ENCODE measurements at places on chromosomes 11 and 22. TPM values are rescaled to one million over a fixed set of nuclear protein-coding genes. Genes with fewer than 3 reads are reported as not detected.

ACRV1 gene
- total RNA-seq = not detected

SYT12 gene
- 0.42 TPM for total RNA-seq

SMC1B gene
- total RNA-seq = not detected

PATE4 gene
- not detected for total RNA-seq

SYNGR1 gene
- total RNA-seq = 42.6 TPM

Data from suprapubic skin (tissue), 4 donors.